Muscle of arm (tissue), 14 donors: ENCODE measurements at places on chromosomes 2 and 18. TPM values are rescaled to one million over a fixed set of nuclear protein-coding genes. Genes with fewer than 3 reads are reported as not detected.

LAMA1 gene
- polyA plus RNA-seq, result 5.2 TPM

DSG3 gene
- polyA plus RNA-seq, result not detected

HOXD12 gene
- not detected for polyA plus RNA-seq

BOLA3 gene
- 21.5 TPM for polyA plus RNA-seq

- DNase-seq, result no peak
Observed at GRCh38 chr2:41326851-41327250, 721.0 kb upstream of the PKDCC start.

GRCh38 chr18:50172367-50172766 is 22.6 kb downstream of the MYO5B start:
- no peak for DNase-seq

DNA sequence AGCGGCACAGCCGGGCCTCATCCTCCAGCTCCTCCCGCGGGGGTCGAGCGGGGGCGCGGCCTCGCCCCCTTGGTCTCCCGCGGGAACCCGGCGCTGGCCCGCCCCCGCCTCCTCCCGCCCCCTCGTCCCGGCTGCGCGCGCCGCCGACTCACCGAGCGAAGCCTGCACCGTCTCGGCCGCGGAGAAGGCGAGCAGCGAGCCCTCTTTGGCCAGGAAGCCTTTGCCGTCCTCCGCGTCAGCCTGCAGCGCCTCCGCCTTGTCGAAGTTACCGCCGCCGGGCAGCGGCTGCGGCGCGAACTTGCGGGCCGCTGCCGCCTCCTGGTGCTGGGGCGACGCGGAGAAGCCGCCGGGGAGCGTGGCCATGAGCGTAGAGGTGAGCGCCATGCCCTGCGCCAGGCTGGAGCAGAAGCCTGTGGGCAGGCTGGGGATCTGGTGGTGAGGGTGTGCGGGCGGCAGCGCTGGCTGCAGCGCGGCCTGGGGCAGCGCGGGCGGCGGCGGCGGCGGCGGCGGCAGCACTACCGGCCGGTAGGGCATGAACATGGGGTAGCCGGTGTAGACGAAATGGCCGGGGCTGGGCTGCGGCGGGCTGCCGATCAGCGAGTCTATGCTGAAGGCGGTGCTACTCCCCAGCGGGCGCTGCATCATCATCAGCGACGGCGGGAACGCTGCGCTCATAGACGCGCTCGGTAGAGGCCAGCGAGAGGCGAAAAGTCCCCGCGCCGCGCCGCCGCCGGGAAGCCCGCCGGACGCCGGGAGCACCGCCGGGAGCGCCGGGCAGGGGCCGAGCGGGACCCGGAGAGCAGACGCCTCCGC is 683 bp downstream of the GBX2 start:
- DNase-seq, result no peak

- DNase-seq, result no peak
Observed at GRCh38 chr2:85722519-85722918, 28.4 kb downstream of the GNLY start.

DNA sequence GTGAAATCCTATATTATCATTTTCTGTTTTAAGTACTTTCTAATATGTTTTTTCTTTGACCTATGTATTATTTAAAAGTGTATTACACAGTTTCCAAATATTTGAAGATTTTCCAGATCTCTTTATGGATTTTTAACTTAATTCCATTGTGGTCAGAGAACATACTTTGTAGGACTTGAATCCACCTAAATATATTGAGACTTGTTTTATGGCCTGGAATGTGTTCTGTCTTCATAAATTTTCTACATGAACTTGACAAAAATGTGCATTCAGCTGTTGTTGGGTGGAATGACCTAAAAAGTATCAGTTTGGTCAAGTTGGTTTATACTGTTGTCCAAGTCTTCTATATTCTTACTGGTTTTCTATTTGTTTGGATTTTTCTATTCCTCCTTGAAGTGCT is 33.8 kb upstream of the TMEM247 start:
- no peak for DNase-seq

DNA sequence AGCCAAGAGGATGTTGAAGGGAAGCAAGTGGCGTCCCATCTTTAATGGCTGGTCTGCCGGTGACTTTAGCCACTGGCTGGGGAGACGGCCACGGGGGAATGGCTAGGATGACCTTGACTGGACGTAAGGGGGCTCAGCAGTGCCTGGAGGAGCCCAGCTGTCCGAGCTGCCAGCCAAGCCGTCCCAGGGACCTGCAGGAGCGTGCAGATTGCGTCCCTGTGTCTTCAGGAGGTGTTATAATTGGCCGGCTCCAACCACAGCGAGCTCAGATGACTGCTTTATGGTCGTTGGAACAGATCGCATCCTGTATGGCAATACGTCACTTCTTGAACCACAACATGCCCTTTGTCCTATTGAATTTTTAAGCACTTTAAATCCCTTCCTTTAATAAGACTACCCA is 204.6 kb downstream of the EIPR1 start:
- DNase-seq, result no peak

DNA sequence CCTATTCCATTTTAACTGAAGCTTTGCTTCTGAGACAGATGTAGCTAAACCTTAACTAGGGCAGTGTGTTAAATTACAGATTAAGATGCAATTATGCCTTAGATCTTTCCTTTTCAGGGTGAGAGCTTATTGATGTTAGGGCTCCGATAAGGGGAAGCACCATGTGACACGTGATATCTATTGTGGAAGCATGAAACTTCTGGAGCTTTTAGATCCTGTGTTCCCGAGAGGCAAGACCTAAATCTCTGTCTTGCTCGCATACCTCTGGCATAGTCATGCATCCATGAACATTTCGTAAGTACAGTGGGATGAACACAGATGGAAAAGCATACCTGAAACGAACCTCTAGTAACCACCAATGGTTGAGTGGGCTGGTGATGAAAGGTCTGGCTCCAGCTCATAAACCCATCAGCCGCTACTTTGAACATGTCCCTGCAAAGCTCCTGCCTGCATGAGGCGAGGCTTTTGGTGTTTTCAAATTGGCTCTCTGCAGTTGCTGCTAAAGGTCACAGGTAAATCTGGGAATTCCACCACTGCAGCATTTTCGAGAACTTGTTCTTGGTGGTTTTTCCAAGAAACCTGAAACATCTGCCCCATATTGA is 3.7 kb upstream of the NRP2 start:
- DNase-seq, result no peak

DNA sequence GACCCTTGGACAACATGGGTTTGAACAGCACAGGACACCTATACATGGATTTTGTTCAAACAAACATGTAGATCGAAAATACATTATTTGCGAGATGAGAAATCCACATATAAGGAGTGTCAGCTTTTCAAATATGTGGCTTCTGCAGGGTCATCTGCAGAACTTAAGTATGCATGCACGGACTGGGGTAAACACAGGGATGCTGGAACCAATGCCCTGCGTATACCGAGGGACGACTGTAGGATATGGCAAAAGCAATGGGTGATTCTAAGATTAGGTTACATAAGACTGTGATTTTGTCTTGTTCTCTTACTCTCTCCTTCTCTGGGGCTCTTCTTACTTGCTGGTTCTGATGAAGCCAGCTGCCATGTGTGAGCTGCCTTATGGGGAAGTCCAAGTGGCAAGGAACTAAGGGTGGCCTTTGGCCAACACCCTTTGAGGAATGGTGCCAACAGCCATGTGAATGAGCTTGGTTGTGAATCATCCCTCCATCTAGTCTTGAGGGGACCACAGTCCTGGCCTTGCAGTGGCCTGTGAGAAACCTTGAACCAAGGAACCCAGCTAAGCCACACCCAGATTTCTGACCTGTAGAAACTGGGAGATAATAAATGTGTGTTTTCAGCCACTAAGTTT is 66.5 kb downstream of the EVA1A start:
- DNase-seq, result no peak

DNA sequence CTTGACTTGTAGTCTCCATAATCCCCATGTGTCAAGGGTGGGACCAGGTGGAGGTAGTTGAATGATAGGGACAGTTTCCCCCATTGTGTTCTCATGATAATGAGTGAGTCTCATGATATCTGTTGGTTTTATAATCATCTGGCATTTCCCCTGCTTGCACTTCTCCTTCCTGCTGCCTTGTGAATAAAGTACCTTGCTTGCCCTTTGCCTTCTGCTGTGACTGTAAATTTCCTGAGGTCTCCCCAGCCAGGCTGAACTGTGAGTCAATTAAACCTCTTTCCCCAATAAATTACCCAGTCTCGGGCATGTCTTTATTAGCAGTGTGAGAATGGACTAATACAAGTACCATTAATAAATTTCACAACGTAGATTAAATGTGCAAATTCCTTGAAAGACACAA is 102.3 kb upstream of the EPB41L5 start:
- DNase-seq, result no peak

- no peak for DNase-seq
Observed at GRCh38 chr18:68445136-68445535, 269.8 kb downstream of the TMX3 start.

GRCh38 chr18:44793194-44793593 is 112.5 kb downstream of the SETBP1 start:
- DNase-seq, result no peak

DNA sequence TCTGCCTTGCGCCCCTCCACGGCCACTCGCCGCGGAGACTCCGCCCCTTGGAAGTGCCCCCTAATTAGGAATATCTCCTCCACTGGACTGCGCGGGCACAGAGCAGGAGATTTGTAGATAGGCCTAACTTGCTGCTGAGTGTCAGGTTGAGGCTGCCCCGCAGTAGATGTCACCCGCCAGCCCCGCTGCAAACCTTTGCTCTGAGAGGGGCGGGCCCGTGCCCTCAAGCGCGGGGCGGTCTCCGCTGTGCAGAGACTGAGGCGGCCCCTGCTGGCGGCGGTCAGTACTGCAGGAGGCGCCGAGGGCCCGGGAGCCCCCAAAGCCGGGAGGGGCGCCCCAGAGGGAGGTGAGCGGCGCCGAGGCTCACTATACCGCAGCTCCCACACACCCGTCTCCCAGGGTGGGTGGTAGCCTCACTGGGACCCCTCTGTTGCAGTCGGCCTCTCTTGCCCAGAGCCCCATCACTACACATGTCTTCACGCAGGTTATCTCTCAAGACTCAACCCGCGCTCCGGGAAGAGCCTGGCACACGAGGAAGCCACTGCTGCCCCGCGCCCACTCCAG is 2.9 kb upstream of the NEURL3 start:
- no peak for DNase-seq
